ENCODE measurements at places on chromosomes 12 and 14. TPM values are rescaled to one million over a fixed set of nuclear protein-coding genes. Genes with fewer than 3 reads are reported as not detected.

Gene INHBC
- not detected for total RNA-seq

Gene RAB5B
- 55.6 TPM for total RNA-seq

- no peak for DNase-seq
These were observed 84.9 kb downstream of the MIA2 start for GRCh38 chr14:39318574-39318973.

Gene CBLN3
- total RNA-seq = 7.1 TPM

Gene PXMP2
- total RNA-seq = 23.3 TPM

GRCh38 chr14:59086241-59086882 lies 102.1 kb upstream of the DAAM1 start:
- no peak for DNase-seq

DNA sequence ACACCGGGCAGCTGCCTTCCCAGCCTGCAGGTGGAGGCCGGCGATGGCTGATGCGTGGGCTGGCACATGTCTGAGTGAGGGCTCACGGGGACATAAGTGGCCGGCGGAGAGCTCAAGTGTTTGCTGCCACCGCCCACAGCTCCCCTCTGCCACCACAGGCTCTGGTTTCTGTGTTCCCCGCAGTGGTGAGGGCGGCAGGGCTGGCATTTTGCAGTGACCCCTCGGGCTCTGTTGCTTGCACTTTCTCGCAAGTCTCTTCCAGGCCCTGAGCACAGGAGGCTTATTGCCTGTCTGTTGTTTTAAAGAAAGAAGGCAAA lies 271.0 kb upstream of the RTL1 start:
- no peak for DNase-seq

DNA sequence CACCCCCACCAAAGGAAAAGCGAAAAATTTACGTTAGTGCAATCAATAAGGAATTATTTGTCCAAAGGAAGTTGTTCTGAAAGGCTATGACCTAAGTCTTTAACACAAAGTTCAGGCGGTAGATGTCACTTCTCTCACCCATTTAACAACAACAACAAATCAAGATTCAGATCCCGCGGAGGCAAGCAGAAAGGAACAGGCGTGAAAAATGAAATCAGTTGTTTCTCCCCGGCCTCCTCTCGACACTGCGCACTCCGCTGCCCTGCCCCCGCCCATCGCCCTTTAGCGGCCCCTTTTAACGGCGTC lies 1.4 kb downstream of the DENND5B start:
- DNase-seq = peak; percentile 45

Gene STAT6
- total RNA-seq = 104 TPM

DNA sequence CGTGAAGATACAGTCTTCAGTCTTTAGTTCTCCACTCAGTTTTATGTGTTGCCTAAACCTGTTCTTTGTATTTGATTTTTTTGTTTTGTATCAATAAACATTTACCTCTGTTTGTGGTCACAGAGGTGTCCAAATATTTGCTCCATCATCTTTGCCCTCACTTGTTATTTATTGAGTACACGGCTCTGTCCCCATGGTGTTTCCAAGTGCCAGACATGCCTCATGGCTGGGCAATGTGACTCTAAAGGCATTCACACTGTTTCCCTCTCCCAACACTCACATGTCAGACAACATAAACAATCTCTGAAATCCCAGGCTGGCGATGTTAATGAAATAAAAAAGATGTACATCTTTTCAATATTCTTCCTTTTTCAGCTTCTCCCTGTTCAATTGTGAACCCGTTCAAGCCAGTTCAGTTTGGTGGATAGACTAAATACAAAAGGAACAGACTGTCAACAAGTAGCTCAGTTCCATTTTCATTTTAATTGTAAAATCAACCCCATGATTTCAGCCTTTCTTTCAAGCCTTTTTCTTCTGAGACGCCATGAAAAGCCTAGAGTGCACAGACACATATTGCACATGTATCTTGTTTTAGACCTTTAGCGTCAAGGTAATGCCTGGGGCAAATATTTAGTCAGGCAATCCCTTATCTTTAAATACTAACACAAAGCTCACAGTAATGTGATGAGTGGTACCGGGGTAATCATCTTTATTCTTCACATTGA lies 680.7 kb downstream of the GALC start:
- no peak for DNase-seq

DNA sequence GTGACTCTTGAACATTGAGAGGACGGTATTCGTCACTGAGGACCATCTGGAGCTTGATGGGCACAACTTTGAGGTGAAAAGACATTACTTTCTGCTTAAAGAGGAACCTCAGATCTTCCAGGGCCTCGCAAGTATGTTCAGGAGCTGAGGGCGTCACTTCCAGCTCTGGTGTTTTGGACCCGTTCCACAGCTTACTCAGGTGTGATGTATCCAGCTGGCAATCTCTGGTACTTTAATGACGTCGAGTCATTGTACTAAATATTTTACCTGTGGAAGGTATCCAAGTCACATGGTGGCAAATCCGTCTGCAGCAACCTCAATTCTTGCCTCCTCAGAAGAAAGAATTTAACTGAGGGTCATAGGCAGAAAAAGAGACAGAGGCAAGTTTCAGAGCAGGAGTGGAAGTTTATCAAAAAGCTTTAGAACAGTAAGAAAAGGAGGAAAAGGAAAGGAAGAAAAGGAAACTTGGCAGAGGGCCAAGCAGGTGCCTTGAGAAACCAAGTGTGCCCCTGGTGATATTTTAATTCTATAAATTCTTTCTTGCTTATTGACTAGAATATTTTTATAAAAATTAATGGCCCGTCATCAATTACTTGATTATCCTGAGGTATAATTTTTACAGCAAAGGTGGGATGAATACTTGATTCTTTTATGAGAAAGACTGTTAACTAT lies 250.6 kb downstream of the AEBP2 start:
- DNase-seq = no peak

Gene NKX2-8
- not detected for total RNA-seq

Gene CEP170B
- 4.6 TPM for total RNA-seq

DNA sequence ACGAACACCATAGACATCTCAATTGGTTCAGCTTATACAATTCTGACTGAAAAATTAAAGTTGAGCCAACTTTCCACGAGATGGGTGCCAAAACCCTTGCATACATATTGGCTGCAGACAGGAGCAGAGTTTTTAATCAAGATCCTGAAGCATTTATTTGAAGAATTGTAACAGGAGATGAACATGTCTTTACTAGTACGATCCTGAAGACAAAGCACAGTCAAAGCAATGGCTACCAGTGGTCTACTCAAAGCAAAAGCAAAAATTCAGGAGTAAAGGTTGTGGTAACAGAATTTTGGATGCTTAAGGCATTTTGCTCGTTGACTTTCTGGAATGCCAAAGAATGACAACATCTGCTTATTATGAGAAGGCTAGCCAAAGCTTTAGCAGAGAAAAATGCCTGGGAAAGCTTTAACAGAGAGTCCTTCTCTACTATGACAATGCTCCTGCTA lies 20.7 kb downstream of the ZDHHC17 start:
- DNase-seq = no peak

Gene KLRC3
- 6.2 TPM for total RNA-seq

DNA sequence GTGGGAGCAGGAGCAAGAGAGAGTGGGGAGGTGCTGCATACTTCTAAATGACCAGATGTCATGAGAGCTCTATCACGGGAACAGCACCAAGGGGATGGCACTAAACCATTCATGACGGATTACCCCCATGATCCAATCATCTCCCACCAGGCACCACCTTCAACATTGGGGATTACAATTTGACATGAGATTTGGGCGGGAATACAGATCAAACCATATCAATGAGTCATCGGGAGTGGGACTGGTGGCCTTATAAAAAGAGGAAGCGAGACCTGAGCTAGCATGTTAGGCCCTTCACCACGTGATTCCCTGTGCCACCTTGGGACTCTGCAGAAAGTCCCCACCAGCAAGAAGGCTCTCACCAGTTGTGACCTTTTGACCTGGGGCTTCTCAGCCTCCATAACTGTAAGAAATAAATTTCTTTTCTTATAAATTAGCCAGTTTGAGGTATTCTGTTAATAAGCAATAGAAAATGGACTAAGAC lies 28.7 kb downstream of the COX8C start:
- no peak for DNase-seq

- no peak for DNase-seq
These were observed 28.1 kb upstream of the WNK1 start for GRCh38 chr12:724194-724855.

GRCh38 chr12:10967409-10967808 lies 19.3 kb downstream of the TAS2R50 start:
- no peak for DNase-seq

- no peak for DNase-seq
These were observed 222.5 kb upstream of the DDHD1 start for GRCh38 chr14:53375599-53375998.

DNA sequence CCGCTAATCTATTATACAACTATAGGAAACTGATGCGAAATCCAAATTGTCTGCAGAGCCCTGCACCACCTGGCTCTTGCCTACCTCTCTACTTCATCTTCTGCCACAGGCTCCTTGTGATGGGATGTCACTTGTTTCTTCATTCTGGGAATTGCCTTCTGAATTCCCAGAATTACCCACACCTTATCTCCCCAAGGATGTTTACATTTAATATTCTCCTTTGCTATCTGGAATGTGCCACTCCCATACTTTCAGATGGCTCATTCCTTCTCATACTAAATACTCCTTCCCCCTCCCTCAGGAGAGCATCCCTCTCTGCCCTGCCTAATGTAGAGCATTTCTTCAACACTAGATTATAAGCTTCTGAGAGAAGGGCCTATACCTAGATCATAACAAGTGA lies 573.1 kb downstream of the GALC start:
- no peak for DNase-seq

- DNase-seq = no peak
These were observed 80.0 kb downstream of the ST8SIA1 start for GRCh38 chr12:22254478-22254877.

DNA sequence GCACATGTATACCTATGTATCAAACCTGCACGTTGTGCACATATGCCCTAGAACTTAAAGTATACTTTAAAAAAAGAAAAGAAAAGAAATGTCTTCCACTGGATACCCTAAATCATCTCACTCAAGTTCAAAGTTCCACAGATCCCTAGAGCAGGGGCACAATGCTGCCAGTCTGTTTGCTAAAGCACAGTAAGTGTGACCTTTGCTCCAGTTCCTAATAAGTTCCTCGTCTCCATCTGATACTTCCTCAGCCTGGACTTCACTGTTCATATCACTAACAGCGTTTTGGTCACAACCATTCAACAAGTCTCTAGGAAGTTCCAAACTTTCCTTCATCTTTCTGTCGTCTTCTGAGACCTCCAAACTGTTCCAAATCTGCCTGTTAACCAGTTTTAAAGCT lies 118.3 kb downstream of the BMP4 start:
- DNase-seq = no peak

Gene BEST3
- total RNA-seq = not detected

GRCh38 chr12:57744194-57744776 lies 554 bp upstream of the TSPAN31 start:
- DNase-seq = peak; percentile 89

Gene CAPZA3
- not detected for total RNA-seq

GRCh38 chr14:45679853-45680252 lies 426.9 kb upstream of the MIS18BP1 start:
- DNase-seq = no peak

GRCh38 chr12:17381211-17381610 lies 708.8 kb downstream of the RERGL start:
- DNase-seq = no peak

Gene CLEC4A
- 0.79 TPM for total RNA-seq
